ENCODE measurements at places on chromosomes 1 and 21. TPM values are rescaled to one million over a fixed set of nuclear protein-coding genes. Genes with fewer than 3 reads are reported as not detected.
A peak's percentile ranks its signal among the peaks of the same experiment; 100 is the strongest.

Gene AUNIP
- 12.1 TPM for total RNA-seq

- DNase-seq, result peak; percentile 90
- peak within 1 kb of the TSS; percentile 67 for H3K4me3 ChIP-seq
- H3K36me3 ChIP-seq, result no peaks in the 10 kb centered on the region
- H3K27me3 ChIP-seq, result peaks cover 9% of the 10 kb centered on the region
Measured at GRCh38 chr1:117121589-117122329, at the start of gene TRIM45. TSS of gene TRIM45 (minus strand) at chr1:117121749. CDS start at chr1:117121201, 548 bp downstream.

- no peak overlapping the region for H3K27ac ChIP-seq
- no peaks in the 10 kb centered on the region for H3K4me1 ChIP-seq
- H3K27me3 ChIP-seq, result no peaks in the 10 kb centered on the region
- DNase-seq, result no peak
Measured at GRCh38 chr1:178867670-178868069, 3.2 kb downstream of the ANGPTL1 start.

- no peak for DNase-seq
- H3K4me3 ChIP-seq, result no peak overlapping the region
- H3K36me3 ChIP-seq, result no peaks in the 10 kb centered on the region
- no peaks in the 10 kb centered on the region for H3K4me1 ChIP-seq
- no peaks in the 10 kb centered on the region for H3K27me3 ChIP-seq
- no peak overlapping the region for H3K27ac ChIP-seq
Measured at GRCh38 chr1:90850181-90850897, 133.2 kb upstream of the BARHL2 start.

Gene ADAMTS1
- total RNA-seq, result 0.98 TPM

Gene DCST1
- 0.32 TPM for total RNA-seq

GRCh38 chr1:222783051-222783450, 31.8 kb upstream of the DISP1 start:
- no peak overlapping the region for H3K27ac ChIP-seq
- no peaks in the 10 kb centered on the region for H3K4me1 ChIP-seq
- no peaks in the 10 kb centered on the region for H3K36me3 ChIP-seq
- 0 out of 2 replicates have a peak, but pooled peaks cover 3% of the 10 kb centered on the region for H3K27me3 ChIP-seq
- no peak overlapping the region for H3K4me3 ChIP-seq

DNA sequence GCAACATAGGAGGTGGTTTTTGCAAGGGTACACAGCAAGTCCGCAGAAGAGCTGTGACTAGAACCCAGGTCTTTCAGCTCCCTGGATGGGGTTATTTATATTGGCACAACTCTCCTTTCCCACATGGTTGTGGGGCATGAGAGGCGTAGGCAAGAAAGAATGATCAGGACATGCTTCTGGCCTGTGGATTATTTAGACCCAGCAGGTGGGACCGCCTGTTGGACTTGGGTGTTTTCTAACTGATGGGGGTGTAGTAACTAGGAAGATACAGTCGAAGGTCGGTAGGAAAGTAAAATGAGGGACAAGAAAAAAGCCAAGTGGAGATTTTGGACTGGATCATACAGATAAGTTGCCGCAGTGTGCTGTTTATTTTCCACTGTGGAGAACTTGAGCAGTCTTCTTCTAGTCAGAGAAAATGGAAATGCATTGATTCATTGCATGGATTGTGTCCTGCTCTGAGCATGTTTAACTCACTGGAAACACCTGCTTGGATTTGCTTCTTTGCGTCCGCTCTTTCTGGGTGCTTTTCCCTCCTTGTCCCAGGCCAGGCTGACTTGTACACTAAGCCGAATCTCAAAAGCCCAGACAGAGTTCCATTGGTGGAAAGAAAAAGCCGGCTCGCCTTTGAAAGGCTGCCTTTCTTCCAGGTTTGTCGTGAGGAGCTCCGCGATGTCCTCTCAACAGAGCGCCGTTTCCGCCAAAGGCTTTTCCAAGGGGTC, 592 bp downstream of the CRCT1 start:
- no peaks in the 10 kb centered on the region for H3K36me3 ChIP-seq
- H3K4me3 ChIP-seq, result no peak overlapping the region
- H3K27me3 ChIP-seq, result peaks cover 4% of the 10 kb centered on the region
- DNase-seq, result no peak
- no peak overlapping the region for H3K27ac ChIP-seq
- no peaks in the 10 kb centered on the region for H3K4me1 ChIP-seq

DNA sequence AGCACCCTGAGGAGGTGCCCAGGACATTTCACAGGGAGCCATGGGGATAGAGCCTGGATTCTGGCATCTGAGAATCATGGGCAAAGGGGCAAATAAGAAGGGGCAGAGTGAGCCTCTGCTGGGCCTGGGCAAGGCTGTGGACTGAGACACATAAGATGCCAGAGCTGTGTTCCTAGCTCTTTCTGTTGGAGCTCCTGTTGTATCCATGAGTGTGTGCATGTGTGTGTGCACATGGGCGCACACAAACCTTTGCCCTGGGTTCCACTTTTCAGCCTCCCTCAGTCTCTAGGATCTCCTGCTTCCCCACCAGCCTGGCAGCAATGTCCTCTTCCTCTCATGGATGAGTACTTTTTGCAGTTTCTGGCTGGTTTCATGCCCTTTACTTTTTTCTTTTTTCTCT, 44.0 kb downstream of the ATF3 start:
- H3K4me1 ChIP-seq, result no peaks in the 10 kb centered on the region
- H3K27ac ChIP-seq, result no peak overlapping the region
- H3K27me3 ChIP-seq, result no peaks in the 10 kb centered on the region

- no peaks in the 10 kb centered on the region for H3K36me3 ChIP-seq
- no peak overlapping the region for H3K4me3 ChIP-seq
- peak; percentile 21 for DNase-seq
- H3K4me1 ChIP-seq, result no peaks in the 10 kb centered on the region
Measured at GRCh38 chr1:175887981-175888428, 144.6 kb upstream of the TNR start.

Gene TAS1R1
- total RNA-seq, result not detected

Gene ACTL8
- 0.69 TPM for total RNA-seq

DNA sequence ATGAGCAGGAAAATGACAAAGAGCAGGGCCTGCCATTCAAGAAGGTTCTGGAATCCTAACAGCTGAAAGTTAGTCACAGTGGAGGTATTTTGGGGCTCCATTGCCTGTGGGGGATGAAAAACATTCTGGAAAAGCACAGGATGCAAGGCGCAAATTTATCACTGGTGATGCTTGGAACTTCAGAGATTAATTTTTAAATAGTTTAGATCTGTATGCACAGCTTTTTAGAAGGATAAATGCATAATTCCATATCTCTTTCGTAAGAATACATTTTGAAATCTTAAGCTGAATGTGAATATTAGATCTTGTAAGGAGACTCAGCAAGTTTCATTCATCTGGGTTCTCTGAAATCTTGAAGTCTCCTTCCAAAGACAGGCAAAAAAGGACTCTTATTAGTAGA, at the start of gene OR11L1:
Gene OR11L1, minus strand, starts transcription at position 101 of the 400 bp plus-strand sequence. Its CDS starts 0 bp downstream, at position 101.
- no peaks in the 10 kb centered on the region for H3K27me3 ChIP-seq
- no peak within 1 kb of the TSS for H3K27ac ChIP-seq

DNA sequence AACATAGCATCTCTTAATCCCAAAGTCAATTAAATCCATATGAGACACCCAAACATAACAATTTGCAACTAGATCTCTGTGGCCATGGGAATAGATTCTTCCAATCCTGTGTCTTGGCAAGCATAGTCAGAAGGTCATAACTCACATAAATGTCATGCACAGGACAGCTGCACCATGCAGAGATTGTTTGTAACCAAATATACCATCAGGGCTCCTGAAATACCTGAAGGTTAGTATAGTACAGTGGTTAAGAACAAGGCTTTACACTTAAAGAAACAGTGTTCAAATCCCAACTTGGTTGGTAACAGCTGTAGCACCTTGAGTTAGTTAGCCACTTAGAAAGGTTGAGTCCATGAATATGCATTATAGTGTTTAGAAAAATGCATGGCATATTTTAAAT, 82.6 kb upstream of the CCDC190 start:
- no peak overlapping the region for H3K27ac ChIP-seq
- H3K36me3 ChIP-seq, result no peaks in the 10 kb centered on the region
- no peaks in the 10 kb centered on the region for H3K4me1 ChIP-seq
- H3K27me3 ChIP-seq, result no peaks in the 10 kb centered on the region
- no peak overlapping the region for H3K4me3 ChIP-seq

- no peak overlapping the region for H3K4me3 ChIP-seq
- no peak overlapping the region for H3K27ac ChIP-seq
- DNase-seq, result no peak
- H3K36me3 ChIP-seq, result no peaks in the 10 kb centered on the region
Measured at GRCh38 chr1:44170281-44170823, 28.9 kb upstream of the KLF18 start.

DNA sequence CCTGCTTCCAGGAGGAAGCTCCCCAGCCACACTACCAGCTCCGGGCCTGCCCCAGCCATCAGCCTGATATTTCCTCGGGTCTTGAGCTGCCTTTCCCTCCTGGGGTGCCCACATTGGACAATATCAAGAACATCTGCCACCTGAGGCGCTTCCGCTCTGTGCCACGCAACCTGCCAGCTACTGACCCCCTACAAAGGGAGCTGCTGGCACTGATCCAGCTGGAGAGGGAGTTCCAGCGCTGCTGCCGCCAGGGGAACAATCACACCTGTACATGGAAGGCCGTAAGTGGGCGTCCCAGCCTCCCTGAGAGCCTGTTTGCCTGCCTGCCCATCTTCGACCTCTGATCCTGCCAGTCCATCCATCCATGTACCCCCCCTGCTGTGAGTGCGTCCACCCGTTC, 3.6 kb downstream of the ECM1 start:
- no peaks in the 10 kb centered on the region for H3K27me3 ChIP-seq
- peaks cover 17% of the 10 kb centered on the region for H3K4me1 ChIP-seq
- DNase-seq, result no peak
- no peak overlapping the region for H3K27ac ChIP-seq
- no peak overlapping the region for H3K4me3 ChIP-seq
- H3K36me3 ChIP-seq, result no peaks in the 10 kb centered on the region

GRCh38 chr21:22544747-22545146, 1546.5 kb downstream of the NCAM2 start:
- H3K27me3 ChIP-seq, result no peaks in the 10 kb centered on the region
- H3K27ac ChIP-seq, result no peak overlapping the region
- H3K4me1 ChIP-seq, result no peaks in the 10 kb centered on the region
- no peaks in the 10 kb centered on the region for H3K36me3 ChIP-seq
- no peak overlapping the region for H3K4me3 ChIP-seq
- DNase-seq, result no peak

Gene RBM11
- total RNA-seq, result not detected

DNA sequence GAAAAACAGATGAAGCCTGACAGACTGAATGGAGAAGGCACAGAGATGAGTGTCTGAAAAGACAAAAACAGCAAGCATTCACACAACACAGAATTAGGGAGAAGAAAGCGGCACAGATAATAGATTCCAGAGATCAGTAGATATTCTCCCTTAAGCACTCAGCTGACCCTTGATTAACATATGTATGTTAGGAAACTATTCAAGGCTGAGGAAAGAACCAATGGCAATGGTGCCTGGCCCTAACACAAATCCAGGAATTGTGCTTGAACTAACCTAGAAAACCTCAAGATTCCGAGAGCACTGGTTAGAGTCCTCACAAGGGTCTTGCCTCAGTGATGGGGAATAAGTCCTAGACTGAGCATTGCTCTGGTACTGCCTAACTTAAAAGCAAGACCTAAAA, 30.9 kb downstream of the KCNT2 start:
- H3K4me1 ChIP-seq, result no peaks in the 10 kb centered on the region
- no peak overlapping the region for H3K4me3 ChIP-seq
- no peak for DNase-seq
- no peak overlapping the region for H3K27ac ChIP-seq
- no peaks in the 10 kb centered on the region for H3K27me3 ChIP-seq

DNA sequence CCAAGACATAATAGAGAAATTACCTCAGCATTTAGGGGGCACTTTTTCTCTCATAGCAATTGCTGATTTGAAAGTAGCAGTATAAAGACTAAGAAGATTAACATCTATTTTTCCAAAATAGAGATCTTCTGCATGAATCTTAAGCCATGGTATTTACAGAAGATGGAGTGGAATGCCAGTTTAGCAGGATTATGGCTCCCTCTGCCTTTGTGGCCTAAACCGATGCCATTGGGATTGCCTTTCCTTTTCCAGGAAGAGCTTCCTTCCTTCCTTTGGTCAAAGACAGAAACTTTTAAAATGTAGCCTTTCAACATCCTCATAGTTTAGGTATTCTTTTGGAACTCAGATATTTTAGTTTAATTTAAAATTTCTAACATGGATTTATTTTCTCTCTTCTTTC, 39.4 kb downstream of the CFHR5 start:
- no peak overlapping the region for H3K4me3 ChIP-seq
- H3K27me3 ChIP-seq, result no peaks in the 10 kb centered on the region
- H3K27ac ChIP-seq, result no peak overlapping the region
- no peaks in the 10 kb centered on the region for H3K4me1 ChIP-seq
- no peaks in the 10 kb centered on the region for H3K36me3 ChIP-seq

DNA sequence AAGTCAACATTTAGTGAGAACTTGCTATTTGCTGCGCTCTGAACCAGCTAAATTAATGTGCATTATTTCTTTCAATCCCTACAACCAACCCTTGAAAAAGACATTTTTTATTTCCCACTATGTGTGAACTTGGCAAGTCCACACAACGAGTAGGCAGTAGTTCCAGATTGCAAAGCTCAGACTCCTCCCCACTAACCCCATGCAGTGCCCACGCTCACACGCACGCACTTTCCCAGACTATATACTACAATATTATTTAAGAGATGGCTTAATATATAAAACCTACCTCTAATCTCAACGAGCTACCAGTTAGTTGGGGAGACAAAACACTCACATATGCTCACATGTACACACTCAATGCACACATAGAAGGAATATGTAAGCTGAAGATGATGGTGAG, 671.2 kb downstream of the LMO4 start:
- H3K27me3 ChIP-seq, result no peaks in the 10 kb centered on the region
- no peak overlapping the region for H3K27ac ChIP-seq
- no peak for DNase-seq
- H3K4me1 ChIP-seq, result peaks cover 11% of the 10 kb centered on the region
- H3K36me3 ChIP-seq, result no peaks in the 10 kb centered on the region
- no peak overlapping the region for H3K4me3 ChIP-seq

- no peaks in the 10 kb centered on the region for H3K36me3 ChIP-seq
- no peaks in the 10 kb centered on the region for H3K4me1 ChIP-seq
- H3K4me3 ChIP-seq, result no peak overlapping the region
- H3K27me3 ChIP-seq, result no peaks in the 10 kb centered on the region
- DNase-seq, result no peak
Measured at GRCh38 chr1:67937651-67938050, 104.4 kb upstream of the GNG12 start.

- H3K36me3 ChIP-seq, result peaks cover 3% of the 10 kb centered on the region
- no peak for DNase-seq
- no peak overlapping the region for H3K4me3 ChIP-seq
- no peaks in the 10 kb centered on the region for H3K27me3 ChIP-seq
Measured at GRCh38 chr21:44785620-44786335, 15.8 kb downstream of the UBE2G2 start.

Gene C1orf146
- not detected for total RNA-seq

GRCh38 chr1:35884934-35885333, 1.9 kb downstream of the AGO1 start:
- DNase-seq, result no peak
- H3K27me3 ChIP-seq, result no peaks in the 10 kb centered on the region
- H3K4me3 ChIP-seq, result no peak overlapping the region
- no peaks in the 10 kb centered on the region for H3K36me3 ChIP-seq

Gene CELA3B
- total RNA-seq, result 5.3 TPM

Gene GSTM4
- total RNA-seq, result 15.9 TPM

Gene ATP5PB
- total RNA-seq, result 323 TPM

Gene TBX15
- not detected for total RNA-seq

GRCh38 chr21:27690426-27690825, 723.5 kb upstream of the ADAMTS5 start:
- H3K27me3 ChIP-seq, result no peaks in the 10 kb centered on the region
- DNase-seq, result no peak
- H3K27ac ChIP-seq, result no peak overlapping the region
- no peaks in the 10 kb centered on the region for H3K4me1 ChIP-seq
- H3K4me3 ChIP-seq, result no peak overlapping the region

Gene KLHL12
- 33.8 TPM for total RNA-seq

Gene CRNN
- total RNA-seq, result not detected

All from HCT116 (cell line).